ENCODE measurements at places on chromosomes 11 and 22. TPM values are rescaled to one million over a fixed set of nuclear protein-coding genes. Genes with fewer than 3 reads are reported as not detected.

GRCh38 chr11:64358907-64359711, at the start of gene RPS6KA4:
TSS of gene RPS6KA4 (plus strand) at chr11:64359162. CDS start at chr11:64359236, 74 bp downstream.
- H3K4me1 ChIP-seq: peaks cover 48% of the 10 kb centered on the region
- DNase-seq: no peak
- H3K4me3 ChIP-seq: peak within 1 kb of the TSS; percentile 86
- peaks cover 4% of the 10 kb centered on the region for H3K36me3 ChIP-seq
- no peaks in the 10 kb centered on the region for H3K27me3 ChIP-seq

- H3K27ac ChIP-seq: no peak overlapping the region
- H3K4me1 ChIP-seq: no peaks in the 10 kb centered on the region
- no peak overlapping the region for H3K4me3 ChIP-seq
- no peaks in the 10 kb centered on the region for H3K36me3 ChIP-seq
- DNase-seq: no peak
These were observed 94.8 kb downstream of the TENM4 start for GRCh38 chr11:79346021-79346420.

- no peak for DNase-seq
- peak overlapping the region; percentile 87 for H3K27ac ChIP-seq
- no peaks in the 10 kb centered on the region for H3K27me3 ChIP-seq
- peaks cover 48% of the 10 kb centered on the region for H3K4me1 ChIP-seq
- H3K36me3 ChIP-seq: no peaks in the 10 kb centered on the region
- peak overlapping the region; percentile 80 for H3K4me3 ChIP-seq
These were observed 6.1 kb downstream of the SLC25A1 start for GRCh38 chr22:19172213-19173046.

DNA sequence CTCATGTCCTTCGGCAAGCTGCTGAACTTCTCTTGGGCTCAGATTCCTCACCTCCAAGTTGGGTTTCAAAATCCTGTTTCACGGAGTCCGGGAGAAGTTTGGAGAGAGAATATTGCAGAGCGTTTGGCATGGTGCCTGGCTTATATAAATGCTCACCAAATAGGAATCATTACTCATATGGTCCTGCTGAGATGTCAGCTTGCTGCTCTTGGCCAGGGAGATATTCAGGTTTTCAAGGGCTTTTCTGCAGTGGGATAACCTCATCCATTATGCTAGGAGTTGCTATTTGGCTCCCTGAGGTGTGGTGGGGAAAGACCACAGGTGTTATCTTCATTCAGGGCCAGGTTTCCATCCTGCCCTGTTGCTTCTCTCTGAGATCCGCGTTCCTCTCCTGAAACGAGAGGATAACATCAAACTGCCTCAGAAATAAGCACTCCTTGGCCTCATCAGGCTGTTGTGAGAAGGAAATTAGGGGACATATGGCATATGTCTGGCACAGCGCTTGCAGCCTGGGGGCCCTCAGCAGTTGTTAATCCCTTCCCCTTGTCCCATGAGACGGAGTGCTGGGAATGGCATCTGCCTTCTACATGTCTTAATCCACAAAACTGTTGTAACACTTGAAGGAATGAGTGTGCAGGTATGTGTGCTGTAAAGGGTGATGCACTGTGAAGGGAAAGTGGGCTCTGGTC, 29.9 kb upstream of the ACER3 start:
- H3K27ac ChIP-seq: no peak overlapping the region
- H3K27me3 ChIP-seq: no peaks in the 10 kb centered on the region
- no peaks in the 10 kb centered on the region for H3K36me3 ChIP-seq
- H3K4me3 ChIP-seq: no peak overlapping the region
- DNase-seq: no peak

DNA sequence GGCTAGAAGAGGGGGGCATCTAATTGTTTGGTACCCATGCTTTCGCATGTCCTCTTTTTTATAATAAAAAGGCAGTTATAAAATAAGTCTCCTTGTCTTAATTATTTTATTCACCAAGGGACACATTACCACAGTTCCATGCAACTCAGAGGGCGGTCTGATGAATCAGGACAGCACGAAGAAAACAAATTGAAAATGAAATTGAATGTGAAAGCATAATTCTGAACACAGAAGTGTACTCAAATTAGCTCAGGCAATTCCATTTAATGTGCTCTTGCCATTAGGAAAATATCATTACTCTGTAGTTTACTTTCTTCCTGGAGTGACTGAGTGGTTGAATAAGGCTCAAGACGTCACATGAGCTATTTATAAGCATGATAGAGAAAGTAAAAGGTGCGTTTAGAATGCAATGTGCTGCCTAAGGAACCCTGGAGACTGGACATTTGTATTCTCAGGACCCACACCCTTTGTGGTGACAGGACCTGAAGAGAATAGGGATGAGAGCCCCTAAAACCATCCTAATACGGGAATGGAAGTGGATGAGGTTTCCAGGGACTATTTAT, 59.6 kb downstream of the MTNR1B start:
- no peak for DNase-seq
- H3K27ac ChIP-seq: no peak overlapping the region
- H3K4me1 ChIP-seq: no peaks in the 10 kb centered on the region
- no peak overlapping the region for H3K4me3 ChIP-seq
- no peaks in the 10 kb centered on the region for H3K27me3 ChIP-seq

DNA sequence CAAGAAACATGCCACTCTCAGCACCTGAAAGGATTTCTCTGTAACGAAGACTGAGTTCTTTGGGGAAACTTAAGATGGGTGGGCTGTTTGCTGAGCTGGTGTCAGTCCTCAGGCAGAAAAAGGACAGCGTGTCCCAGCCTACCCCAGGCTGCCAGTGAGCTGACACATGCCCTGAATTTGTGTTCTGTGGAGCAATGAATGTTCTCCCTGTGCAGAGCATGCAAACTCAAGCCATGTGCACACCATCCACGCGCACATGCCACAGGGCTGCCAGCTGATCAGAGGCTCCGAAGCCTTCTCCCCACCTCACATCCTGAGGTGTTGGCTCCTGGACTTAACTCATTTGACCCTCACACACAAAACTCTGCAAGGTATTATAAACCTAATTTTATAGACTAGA, 104.9 kb downstream of the KCNC1 start:
- no peaks in the 10 kb centered on the region for H3K27me3 ChIP-seq
- no peak overlapping the region for H3K4me3 ChIP-seq
- H3K27ac ChIP-seq: no peak overlapping the region
- H3K4me1 ChIP-seq: no peaks in the 10 kb centered on the region
- H3K36me3 ChIP-seq: no peaks in the 10 kb centered on the region
- no peak for DNase-seq

DNA sequence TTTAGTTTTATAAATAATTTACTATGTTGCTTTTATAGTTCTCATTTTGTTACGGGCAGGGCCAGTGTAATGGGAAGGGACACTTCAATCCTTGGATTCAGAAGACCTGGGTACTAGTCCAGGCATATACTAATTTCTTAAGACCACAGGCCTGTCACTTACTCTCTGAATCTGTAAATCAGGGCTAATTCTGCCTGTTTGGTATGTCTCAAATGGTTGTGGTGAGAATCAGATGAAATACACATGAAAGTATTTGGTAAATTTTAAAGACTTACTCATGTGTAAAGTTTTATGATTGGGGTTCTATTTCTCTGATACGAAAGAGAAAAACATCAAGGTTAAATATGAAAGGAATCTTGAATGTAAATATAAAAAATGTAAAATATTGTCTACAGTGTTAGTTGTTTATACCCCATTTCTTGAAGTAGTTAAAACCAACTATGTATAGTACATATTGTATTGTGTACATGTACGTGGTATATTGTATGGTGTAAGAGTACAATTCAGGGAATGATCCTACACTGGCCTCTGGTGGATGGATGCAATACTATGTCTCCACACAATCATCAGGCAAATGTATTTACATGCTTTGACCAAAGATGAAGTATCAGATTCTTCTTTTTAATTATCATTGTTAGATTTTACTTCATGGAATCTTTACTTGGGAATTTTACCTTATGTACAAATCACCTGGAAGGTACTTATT, 24.5 kb upstream of the RAG2 start:
- peak; percentile 7 for DNase-seq
- H3K27ac ChIP-seq: peak overlapping the region; percentile 36
- no peaks in the 10 kb centered on the region for H3K36me3 ChIP-seq

DNA sequence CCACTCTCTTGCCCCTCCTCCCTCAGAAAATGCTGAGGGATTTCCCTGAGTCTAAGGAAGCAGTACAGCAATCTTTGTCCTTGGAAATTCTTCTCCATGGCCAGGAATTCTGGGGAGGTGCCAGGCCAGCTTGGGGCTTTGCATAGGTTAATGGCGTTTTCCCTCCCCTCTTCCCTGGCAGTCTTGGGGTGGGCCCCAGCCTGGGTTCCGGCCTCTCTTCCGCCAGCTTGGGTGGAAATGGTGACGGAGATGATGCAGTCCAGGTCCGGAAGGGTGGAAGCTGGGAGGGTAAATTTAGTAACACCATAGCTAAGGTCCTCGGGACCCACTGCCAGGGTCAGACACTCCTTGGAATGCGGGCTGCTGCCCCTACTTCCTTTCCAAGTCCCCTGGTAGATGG, 5.0 kb downstream of the PHLDB1 start:
- no peak for DNase-seq
- no peaks in the 10 kb centered on the region for H3K36me3 ChIP-seq
- no peak overlapping the region for H3K27ac ChIP-seq

- H3K27ac ChIP-seq: no peak overlapping the region
- no peak for DNase-seq
- no peaks in the 10 kb centered on the region for H3K4me1 ChIP-seq
- H3K36me3 ChIP-seq: no peaks in the 10 kb centered on the region
- H3K4me3 ChIP-seq: no peak overlapping the region
These were observed 75.9 kb downstream of the LDLRAD3 start for GRCh38 chr11:36019722-36020121.

DNA sequence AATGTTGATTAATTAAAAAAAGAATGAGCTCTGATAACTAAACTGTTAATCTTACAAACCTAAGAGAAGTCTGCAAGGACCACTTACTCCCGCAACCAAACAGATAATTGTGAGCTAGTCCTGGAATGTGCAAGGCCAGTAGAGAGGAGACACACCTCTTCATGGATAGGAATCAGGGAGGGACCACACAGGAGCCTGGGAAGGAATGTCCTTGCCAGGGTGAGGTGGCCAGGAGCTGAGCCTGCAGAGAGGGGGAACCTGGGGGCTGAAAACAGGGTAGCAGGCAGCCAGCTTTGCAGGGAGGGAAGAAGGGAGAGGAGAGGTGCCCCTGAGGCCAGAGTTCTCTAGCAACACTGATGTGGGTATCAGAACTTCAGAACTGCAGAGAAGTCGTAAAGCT, 9.4 kb upstream of the NLRP10 start:
- H3K27me3 ChIP-seq: no peaks in the 10 kb centered on the region
- no peak for DNase-seq
- peaks cover 9% of the 10 kb centered on the region for H3K4me1 ChIP-seq
- H3K36me3 ChIP-seq: no peaks in the 10 kb centered on the region
- peak overlapping the region; percentile 8 for H3K27ac ChIP-seq
- H3K4me3 ChIP-seq: no peak overlapping the region

- no peaks in the 10 kb centered on the region for H3K27me3 ChIP-seq
- no peak overlapping the region for H3K4me3 ChIP-seq
- H3K36me3 ChIP-seq: no peaks in the 10 kb centered on the region
- H3K27ac ChIP-seq: no peak overlapping the region
These were observed 74.1 kb downstream of the CYB5R2 start for GRCh38 chr11:7599209-7599608.

DNA sequence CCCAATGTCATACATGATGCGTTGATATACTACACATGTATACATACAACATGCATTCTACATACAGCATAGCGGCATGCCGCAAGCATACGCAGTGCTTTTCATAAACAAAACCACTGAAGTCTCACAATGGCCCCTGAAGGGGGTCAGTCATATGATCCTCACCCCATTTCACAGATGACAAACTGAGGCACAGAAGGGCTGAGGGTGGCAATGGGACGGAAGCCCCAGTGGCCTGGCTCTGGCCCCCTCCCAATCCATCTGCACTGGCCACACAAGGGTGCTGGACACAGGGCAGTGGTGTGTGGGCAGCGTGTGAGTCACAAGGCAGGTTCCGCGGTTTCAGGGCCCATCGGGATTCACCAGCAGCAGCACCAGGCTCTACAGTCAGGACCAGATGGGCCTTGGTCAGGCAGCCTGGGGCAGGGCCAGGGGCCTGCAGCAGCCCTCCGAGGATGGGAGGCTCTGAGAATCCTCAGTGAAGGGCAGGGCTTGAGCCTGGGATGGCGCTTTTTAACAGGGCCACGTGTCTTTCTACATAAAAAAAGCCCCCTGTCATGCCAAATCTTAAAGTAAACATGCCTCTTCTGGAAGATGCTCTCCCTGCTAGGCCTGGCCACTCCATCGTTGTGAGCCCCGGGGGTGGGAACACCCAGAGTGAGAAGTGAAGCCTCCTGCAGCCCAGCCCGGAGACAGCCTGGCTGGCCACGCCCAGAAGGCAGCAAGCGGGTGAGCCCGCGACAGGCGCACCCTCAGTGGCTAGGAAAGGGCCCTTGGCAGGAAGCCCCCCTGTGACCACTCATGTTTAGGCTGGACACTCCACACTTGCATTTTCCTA, 206.5 kb downstream of the CTTN start:
- H3K36me3 ChIP-seq: no peaks in the 10 kb centered on the region
- no peak overlapping the region for H3K27ac ChIP-seq
- H3K4me1 ChIP-seq: no peaks in the 10 kb centered on the region
- DNase-seq: no peak
- H3K27me3 ChIP-seq: no peaks in the 10 kb centered on the region

DNA sequence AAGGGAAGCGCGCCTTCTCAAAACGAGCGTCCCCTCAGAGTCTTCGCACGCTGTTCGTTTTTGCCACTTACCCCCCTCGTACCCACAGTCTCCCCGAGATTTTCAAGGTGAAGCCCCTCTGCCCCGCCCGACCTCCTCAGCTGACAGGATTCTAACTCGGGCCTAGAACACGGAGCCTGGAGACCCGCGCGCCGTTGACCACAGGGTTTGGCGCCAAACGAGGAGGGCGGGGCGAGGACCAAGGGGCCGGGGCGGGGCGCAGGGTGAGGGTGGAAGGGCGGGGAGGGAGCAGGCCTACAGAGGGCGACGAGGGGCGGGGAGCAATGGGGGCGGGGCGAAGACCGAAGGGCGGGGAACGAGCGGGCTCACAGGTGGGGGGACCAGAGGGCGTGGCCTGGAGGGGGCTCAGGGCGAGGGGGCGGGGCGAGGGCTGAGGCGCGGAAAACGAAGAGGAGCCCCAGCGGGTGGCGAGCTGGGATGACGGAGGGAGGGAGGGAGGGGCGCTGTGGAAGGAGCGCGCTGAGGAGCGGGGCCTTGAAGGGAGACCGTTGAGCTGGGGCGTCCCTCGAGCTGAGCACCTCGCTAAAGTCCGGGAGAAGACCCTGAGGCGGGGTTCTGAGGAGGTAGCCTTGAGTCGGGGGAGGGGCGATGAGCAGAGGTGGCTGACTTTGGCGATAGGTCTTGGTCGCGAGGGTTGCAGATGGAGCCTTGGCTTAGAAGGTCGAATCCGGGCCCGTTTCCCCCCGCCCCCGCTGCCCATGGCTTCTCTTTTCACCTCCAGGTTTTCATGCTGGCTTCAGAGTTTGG, at the start of gene DMC1:
TSS of gene DMC1 (minus strand) at position 212 of the 807 bp plus-strand sequence. CDS start 1,927 bp downstream, outside the sequence.
- H3K27me3 ChIP-seq: no peaks in the 10 kb centered on the region
- H3K4me3 ChIP-seq: peak within 1 kb of the TSS; percentile 60
- no peak for DNase-seq
- H3K36me3 ChIP-seq: no peaks in the 10 kb centered on the region
- peak within 1 kb of the TSS; percentile 81 for H3K27ac ChIP-seq

DERL3 gene
- 1.0 TPM for total RNA-seq

SLC22A12 gene
- not detected for total RNA-seq
